NCI-H2107 (cell line): ENCODE measurements at places on chromosomes 6 and 20.
A peak's percentile ranks its signal among the peaks of the same experiment; 100 is the strongest.

DNA sequence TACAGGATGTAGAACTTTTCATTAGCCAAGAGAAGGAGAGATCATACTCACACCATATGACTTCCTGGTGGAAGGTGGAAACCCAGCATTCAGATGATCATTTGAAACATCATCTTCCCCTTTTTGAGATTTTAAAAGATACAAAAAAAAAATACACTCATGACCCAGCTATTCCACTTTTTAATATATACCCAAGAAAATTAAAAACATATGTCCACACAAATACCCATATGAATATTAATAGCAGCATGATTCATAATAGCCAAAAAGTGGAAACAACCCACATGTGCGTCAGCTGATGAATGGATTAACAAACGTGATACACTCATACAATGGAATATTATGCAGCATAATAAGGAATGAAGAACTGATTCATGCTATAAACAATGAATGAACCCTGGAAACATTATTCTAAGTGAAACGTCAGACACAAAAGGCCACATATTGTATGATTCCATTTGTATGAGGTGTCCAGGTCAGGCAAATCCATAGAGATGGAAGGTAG lies 130.0 kb upstream of the SGK1 start:
- DNase-seq: no peak

DNA sequence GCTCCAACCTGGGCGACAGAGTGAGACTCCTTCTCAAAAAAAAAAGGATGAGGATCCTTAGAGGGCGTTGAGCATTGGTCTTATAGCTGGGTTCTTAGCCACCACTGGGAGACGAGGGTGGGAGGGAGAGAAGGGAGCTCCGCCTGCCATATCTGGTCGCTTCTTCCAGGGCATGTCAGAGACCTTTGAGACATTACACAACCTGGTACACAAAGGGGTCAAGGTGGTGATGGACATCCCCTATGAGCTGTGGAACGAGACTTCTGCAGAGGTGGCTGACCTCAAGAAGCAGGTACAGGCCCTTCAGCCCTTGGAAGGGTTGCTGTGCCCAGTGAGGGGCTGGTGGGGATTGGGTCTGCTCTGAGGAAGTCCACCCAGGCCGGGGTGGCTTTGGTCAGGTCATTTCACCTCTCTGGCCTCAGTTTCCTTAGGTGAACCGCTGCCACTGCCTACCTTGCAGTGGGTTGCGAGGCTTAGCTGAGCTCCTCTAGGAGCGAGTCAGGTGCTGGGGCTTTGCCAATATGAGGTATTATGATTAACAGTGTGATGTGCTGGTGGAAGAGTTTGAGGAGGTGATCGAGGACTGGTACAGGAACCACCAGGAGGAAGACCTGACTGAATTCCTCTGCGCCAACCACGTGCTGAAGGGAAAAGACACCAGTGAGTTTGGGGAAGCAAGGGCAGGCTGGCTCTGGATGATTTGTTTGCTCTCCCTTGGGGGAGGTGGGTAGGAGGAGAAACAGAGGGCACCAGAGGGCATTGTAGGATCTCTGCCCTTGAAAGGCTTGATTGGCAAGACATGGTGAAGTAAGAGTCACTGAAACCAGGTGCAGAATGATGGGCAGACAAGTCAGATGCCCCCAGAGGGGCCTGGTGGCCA lies 8.5 kb downstream of the CNPY3 start:
- no peak for DNase-seq

- DNase-seq: peak; percentile 31
Observed at GRCh38 chr6:12749531-12750379, 33.2 kb downstream of the PHACTR1 start.

GRCh38 chr6:82555801-82556200 lies 192.2 kb downstream of the TPBG start:
- DNase-seq: no peak

GRCh38 chr20:56722042-56722441 lies 92.9 kb downstream of the TFAP2C start:
- DNase-seq: no peak

GRCh38 chr6:10837009-10837621 lies 1.2 kb downstream of the MAK start:
- no peak for DNase-seq

DNA sequence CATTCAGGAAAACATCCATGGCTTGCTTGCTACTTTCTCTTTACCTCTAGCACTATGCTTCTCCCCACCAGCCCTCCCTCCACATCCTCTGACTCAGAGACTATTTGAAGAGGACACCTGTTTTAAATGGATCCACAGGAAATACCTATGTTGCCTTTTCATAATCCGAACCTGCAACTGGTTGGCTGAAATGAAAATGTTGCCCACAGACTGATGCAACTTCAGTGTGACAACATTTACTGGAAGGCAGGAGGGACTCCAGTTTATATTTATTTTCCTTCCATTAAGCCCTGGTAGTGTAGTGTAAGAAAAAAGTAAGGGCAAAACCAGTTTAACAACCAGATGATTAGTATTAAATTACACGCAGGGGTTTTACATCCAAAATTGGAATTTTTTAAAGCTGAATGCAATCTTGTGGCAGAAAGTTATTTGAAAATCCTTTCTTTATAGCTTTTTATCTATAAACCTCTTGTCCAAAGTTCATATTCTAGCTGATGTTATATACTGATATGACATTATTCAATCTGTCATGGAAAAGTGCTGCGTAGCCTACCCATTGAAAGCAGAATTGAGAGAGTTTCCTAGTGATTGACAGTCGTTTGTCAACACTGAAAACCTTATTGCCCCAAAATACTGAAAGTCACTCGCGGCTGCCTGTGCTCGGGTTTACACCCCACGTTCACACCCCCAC lies 881 bp upstream of the AIG1 start:
- no peak for DNase-seq

GRCh38 chr6:105562027-105562426 lies 159.1 kb upstream of the PREP start:
- DNase-seq: no peak

- no peak for DNase-seq
Observed at GRCh38 chr20:19692685-19693119, 65.4 kb upstream of the RIN2 start.

DNA sequence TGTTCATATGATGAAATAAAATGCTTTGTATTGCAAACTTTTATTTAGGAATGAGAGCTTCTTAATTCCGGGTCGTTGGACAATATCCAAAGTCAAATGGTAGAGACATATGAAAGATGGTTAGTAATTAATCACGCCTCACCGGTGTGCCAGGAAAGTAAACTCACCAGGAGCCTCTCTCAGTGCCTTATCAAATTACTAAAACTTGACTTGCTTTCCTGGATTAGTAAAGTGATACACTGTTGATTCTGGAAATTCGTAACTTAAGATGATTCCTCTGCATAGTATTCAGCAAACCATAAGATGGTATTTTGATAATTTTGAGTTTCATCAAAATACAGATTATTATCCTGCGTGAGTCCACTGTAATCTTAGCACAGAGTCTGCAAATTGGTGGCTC lies 115.2 kb downstream of the PAX1 start:
- no peak for DNase-seq

DNA sequence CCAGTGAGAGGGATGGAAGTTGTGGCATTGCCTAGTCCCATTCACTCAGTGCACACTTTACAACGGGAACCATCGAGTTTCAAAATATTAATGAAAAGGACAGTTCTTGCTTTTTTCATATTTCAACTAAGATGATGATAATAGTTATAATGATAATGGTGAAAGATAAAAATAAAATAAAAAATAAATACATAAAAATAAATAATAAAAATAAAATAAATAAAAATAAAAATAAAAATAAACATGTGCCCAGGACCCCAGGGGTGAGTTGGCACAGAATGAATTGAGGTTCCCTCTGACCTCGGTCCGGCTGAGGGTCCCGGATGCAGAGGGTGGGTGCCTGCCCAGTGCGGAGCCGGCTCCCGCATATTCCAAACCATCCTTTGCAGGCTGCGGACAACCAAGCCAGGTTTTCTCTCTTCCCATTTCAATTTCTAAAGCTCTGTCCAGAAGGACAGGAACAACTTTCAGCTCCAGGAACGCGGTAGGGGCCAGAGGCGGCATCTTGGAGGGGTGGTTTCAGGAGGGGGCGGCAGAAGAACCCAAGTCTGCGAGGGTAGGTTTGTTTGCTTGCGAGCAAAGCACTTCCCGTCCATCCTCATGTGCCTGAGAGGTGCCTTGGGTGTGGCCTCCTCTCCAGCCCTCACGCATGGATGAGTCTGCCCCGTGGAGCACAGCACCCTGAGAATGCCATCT lies 236.8 kb downstream of the DLL1 start:
- DNase-seq: no peak

- no peak for DNase-seq
Observed at GRCh38 chr6:20918868-20919267, 384.6 kb downstream of the CDKAL1 start.

GRCh38 chr6:45419571-45420082 lies 41.9 kb upstream of the SUPT3H start:
- no peak for DNase-seq

DNA sequence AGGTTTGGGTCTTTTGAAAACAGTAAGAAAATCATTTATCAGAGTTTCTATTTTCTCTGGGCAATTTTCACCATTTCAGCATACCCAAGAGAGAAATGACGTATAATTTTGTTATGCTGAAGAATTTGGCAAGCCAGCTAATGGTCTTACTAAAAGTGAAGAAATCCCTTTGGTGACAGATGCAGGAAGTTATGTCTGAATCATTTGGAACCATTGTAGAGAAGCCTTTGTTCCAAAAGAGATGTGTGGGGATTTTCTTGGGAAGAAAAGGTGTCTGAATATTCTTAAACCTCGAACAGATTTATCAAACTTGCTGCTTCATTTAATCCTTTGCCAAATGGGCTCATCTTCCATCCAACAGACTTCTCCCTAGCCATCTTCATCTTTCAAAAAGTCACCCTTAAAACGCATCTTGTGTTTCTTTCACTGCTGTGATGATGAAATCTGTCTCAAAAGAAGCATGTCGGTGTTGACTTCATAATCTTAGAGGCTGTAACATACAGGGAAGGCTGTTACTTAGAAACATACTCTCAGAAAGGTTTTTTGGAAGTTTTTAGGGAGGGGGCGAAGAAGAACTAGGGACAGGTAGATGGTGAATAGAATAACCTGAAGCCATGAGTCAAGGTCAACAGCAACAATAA lies 39.5 kb downstream of the CITED2 start:
- DNase-seq: no peak

GRCh38 chr6:111556004-111556403 lies 49.7 kb downstream of the TRAF3IP2 start:
- DNase-seq: no peak

DNA sequence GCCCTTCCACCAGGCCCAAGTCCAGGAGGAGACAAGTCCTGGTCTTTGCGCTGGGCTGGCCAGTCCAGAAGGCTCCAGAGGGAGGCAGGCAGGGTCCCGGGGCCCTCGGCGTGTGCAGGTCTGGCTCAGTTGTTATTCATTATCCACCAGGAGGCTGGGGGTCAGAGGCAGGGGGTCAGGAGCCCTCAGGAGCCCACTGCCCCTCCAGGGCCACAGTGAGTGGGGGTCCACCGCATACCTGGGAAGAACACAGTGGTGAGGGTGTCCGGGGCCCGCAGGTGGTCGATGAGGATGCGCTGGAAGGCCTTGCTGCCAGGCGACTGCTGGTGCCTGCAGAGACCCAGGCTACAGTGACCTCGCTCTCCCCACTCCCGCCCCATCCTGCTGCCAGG lies 4.4 kb upstream of the C20orf144 start:
- DNase-seq: no peak

GRCh38 chr6:16800341-16800740 lies 39.1 kb upstream of the ATXN1 start:
- DNase-seq: no peak

- DNase-seq: no peak
Observed at GRCh38 chr20:62766071-62766450, 30.2 kb upstream of the MRGBP start.

DNA sequence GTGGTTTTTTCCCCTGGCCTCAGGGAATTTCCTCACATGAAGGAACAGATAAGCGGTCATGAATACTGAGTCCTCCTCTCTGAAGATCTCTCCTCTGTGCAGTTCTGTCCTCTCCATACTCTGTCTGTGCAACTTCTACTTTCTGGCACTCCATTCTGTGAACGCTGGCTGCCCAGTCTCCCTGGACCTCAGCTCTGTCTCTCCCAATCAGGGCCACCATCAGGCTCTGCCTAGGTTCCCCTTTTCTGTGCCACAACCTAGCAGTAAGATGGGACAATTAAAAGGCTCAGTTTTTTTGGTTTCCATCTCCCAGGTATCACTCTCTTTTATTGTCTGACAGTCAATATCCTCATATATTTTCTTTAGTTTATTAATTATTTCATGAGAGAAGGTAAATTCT lies 4.8 kb upstream of the ADGB start:
- no peak for DNase-seq

GRCh38 chr6:16723826-16724225 lies 37.4 kb downstream of the ATXN1 start:
- DNase-seq: no peak

GRCh38 chr20:63160641-63161175 lies 55.2 kb downstream of the YTHDF1 start:
- DNase-seq: no peak

DNA sequence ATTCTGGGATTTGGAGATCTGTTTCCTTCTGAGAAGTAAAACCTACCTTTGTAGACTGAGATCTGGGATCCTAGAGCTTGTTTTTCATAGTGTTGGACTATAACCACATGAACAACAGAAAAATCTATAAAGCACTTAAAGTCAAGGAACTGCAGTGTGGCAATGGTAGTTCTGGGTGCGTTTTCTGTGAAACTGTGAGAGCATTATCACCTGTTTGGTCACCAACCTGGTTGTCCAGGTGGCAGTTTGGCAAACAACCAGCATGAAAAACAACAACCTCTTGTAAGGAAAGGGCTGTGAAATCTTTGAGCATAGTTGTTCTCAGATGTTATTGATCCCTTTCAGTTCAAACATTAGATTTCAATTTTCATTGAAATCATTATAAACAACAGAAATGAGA lies 215.8 kb upstream of the CITED2 start:
- no peak for DNase-seq

DNA sequence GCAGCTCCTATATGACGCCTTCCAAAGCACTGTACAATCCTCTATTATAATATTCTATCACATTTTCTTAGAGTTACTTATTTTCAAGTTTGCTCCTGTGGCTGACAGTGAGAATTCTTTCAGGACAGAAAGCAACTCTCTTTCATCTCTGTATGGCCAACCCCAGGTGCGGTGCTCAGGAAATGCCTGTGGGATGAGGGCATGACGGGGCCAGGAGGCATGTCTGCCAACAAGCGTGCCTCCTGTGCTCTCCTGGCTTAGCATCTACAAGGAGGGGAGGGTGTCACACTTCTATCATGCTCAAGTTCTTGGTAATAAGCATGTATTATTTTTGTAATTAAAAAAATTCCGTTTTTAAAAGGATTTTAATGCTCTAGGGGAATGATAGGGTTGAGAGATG lies 11.4 kb downstream of the MRPL14 start:
- DNase-seq: no peak

DNA sequence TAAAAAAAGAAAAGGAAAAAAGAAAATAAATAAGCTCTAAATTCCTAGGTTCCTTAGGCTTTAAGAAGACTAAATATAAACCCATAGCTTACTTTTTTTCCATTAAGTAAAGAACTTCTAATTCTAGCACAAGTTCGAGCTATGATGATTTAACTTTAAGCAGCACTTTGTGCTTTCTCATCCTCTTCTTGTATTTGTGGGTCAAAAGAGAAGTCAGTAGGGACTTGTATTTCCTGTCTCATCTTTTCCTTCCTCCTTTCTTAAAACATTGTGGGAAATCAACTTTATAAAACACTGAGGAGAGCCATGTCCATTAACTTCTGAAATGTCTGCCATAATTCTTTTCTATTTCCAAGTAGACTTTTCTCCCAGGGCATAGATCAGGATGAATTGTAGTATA lies 637.7 kb upstream of the CITED2 start:
- DNase-seq: no peak
